ENCODE measurements at places on chromosomes 3 and 15. TPM values are rescaled to one million over a fixed set of nuclear protein-coding genes. Genes with fewer than 3 reads are reported as not detected.

- no peak for DNase-seq
Observed at GRCh38 chr3:127637971-127638370, 9.0 kb downstream of the PODXL2 start.

DNA sequence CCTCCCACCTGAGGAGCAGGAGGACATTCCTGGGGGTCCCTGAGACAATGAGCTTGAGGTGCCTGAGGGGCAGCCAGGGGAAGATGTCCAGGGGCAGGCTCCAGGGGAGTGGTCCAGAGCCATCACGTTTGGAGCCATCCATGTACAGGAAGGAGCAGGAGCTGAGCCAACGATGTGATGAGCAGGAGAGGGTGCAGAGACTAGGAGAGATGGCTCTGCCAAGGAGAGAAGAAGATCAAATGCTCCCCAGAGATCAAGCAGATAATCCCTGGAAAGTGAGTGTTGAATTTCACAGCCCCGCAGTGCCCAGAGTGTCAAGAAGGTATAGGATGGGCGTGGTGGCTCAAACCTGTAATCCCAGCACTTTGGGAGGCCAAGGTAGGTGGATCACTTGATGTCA lies 97.8 kb upstream of the HERC1 start:
- DNase-seq: no peak

- DNase-seq: no peak
Observed at GRCh38 chr3:46700772-46701171, 420 bp upstream of the TMIE start.

DNA sequence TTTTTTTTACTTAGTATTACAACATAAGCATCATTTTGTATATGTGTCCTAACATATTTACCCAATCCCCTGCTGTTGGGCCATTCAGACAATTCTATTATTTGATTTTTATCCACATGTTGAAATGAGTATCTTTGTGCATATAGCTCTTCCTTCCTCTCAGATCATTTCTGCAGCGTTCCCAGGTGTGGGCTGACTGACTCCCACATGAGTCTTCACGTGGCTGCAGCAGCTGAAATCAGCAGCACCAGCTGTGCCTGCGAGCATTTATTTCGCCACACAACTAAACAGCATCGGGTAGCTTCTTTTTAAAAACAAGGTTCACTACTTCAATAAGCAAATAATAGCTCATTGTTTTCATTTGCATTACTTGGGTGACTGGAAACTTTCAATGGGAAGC lies 44.5 kb upstream of the PDE8A start:
- no peak for DNase-seq

GRCh38 chr3:118970819-118971218 lies 63.8 kb downstream of the IGSF11 start:
- no peak for DNase-seq

Gene SMCO1
- 1.5 TPM for polyA plus RNA-seq

Gene TMC3
- 0.08 TPM for polyA plus RNA-seq

Gene SEMA3B
- polyA plus RNA-seq: 43.9 TPM

Gene SPRED1
- polyA plus RNA-seq: 31.4 TPM

Gene POPDC2
- 23.8 TPM for polyA plus RNA-seq

Gene FBXW12
- polyA plus RNA-seq: 0.14 TPM

Gene FGF12
- 2.9 TPM for polyA plus RNA-seq
